Gastrocnemius medialis (tissue), 4 donors: ENCODE measurements at places on chromosomes 1 and 21.

DNA sequence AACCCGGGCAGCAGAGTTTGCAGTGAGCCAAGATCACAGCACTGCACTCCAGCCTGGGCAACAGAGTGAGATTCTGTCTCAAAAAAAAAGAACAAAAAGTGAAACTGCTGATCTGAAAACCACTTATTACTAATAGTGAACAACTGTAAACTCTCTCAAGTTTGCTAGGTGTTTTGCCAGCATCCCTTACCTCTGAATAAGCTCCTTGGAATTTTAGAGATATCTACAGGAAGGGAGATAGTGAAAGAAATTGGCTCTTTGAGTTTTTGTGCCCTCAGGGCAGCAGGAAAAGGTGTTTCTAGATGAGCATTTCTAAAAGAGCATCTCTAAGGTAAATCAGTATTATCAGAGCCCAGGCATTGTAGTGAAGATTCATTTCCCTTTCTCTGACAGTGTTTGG is 27.1 kb downstream of the PARK7 start:
- no peak for DNase-seq

- DNase-seq: no peak
Observed at GRCh38 chr1:92989936-92990583, 28.8 kb upstream of the DIPK1A start.

- no peak for DNase-seq
Observed at GRCh38 chr1:8693107-8693506, 124.3 kb downstream of the RERE start.

DNA sequence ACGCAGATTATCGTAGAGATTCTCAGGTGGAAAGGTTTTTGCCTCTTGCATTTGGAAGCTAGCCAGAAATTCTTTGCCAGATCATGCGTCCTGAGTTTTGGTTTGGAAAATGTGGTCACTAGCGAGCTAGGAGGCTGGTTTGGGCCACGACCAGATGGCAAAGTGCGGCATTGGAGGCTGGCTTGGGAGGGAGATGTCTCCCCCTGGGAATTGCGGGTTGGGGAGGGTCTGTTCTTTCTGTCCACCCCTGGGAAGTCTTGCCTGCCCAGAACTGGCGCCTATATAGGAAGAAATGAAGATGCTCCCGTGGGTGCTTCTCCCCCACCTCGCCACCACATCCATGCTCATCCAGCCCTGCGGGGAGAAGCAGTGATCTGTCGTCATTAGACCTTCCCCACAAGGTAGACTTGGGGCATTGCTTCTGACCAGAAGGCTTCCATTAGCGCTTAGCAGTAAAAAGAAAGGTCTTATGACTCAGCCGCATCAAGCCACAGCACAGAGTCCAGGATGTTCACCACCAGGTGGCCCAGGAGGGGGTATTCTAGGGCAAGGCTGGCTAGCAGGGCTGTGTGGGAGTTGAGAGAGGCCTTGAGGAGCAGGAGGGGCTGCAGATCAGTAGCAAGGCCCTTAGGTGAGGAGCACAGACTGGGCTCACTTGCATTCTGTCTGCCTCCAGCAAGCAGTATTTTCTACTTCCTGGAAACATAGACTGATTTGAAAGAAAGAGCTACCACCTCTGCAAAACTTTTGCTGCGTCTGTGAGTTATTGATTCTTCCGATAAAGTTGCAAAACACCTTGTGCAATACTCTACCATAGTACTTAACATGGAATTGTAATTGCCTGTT is 1.5 kb upstream of the PTP4A2 start:
- peak; percentile 72 for DNase-seq
